RWPE1 (cell line): ENCODE measurements at places on chromosomes 16 and 17.

DNA sequence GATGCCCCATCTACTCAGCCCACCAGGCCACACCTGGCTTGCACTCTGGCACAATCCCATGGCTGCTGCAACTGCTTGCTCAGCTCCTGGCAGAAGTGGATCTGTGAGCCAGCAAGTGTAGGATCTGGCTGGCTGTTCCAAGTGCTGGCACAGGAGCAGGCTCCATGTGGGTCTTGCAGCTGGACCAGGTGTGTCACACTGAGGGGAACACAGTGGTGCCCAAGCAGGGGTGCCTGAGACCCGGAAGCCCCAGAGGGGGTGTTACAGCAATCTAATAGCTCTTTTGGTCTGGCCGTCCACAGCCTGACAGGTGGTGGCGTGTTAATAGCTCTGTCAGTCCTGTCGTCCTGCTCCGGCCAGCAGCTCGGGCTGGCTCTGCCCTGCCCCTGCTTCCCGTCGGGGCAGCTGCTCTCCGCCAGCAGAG is 19.6 kb upstream of the GOT2 start:
- DNase-seq, result no peak

DNA sequence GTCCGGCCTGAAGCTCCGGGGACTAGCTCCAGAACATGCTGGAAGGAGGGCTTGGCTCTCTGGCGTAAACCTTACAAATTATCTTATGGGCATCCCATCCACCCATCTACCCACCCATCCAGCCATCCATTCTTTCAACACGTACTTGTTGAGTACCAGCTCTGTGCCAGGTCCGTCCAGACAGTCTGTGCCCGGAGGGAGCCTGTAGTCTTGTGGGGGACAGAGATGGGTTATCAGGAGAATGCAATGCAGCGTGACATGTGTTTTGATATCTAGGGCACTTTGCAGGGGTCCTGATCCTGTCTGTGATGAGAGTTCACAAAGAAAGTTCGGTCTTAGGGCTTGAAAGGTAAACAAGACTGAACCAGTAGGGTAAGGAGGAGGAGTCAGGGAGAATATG is 4.1 kb upstream of the SLC13A2 start:
- no peak for DNase-seq

DNA sequence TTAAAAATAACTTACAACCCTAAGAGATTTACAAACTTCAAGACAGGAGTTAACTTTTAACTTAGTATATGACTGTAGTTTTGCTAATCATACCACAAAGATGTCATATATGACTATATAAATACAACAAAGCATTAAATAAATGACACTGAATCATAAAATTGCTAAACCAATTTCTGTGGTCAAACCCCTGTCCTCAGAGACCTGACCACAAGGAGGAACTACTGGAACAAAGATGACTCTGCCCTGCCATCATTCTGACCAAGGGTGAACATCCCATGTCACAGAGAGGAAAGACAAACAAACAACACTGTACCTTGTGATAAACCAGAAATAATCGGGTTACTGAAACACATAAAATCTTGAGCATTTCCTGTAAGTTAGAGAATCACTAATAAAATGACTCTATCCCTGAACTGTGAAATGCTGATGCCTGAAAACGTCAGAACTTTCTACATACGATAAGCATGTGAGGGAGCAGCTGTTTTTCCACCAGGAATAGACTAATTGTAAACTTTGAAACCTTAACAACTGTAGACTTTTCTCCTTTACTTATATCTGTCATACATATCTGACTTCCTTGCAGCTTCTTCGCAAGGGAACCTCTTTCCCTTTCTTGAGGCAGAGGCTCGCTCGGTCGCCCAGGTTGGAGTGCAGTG is 47.9 kb downstream of the WDR59 start:
- DNase-seq, result no peak

DNA sequence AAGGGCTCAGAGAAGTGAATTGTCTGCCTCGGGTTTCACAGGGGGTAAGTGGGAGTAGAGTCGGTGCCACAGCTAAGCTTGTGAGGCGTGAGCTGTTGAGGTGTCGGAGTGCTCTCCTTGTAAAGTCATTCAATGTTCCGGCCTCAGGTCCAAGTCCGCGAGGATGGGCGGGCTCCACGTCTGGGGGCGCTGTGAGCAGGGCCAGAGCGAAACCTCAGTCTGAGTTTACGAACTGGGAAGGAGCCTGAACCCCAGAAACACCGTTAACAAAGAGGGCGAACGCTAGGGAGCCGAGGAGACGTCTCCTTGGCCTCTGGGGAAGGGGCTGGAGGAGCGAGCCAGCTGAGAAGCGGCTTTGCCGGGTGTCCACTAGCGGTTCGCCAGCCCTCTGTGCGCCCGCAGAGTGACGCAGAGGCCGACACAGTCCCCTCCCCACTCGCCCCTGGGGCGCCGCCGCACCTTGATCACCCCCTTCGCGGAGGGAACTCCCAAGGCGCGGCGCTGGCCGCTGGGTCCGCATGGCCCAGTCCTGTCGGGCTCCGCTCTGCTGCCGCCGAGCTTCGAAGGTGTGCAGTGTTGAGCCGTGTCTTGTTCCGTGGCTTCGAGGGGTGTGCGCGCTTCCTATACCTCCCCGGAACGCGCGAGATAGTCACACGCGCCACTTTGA is 4.9 kb downstream of the IRX3 start:
- no peak for DNase-seq

- peak; percentile 79 for DNase-seq
Observed at GRCh38 chr17:63984651-63985386, 12.1 kb upstream of the SCN4A start.

- DNase-seq, result no peak
Observed at GRCh38 chr16:74558873-74559272, 48.0 kb downstream of the GLG1 start.
